ENCODE measurements at places on chromosomes 16 and 17. TPM values are rescaled to one million over a fixed set of nuclear protein-coding genes. Genes with fewer than 3 reads are reported as not detected.

TEX19 gene
- not detected for total RNA-seq

CLEC19A gene
- total RNA-seq, result not detected

KLHL10 gene
- 0.60 TPM for total RNA-seq

OR3A3 gene
- not detected for total RNA-seq

ERI2 gene
- total RNA-seq, result 15.3 TPM

RHBDL3 gene
- total RNA-seq, result 0.72 TPM

PGAP3 gene
- 20.7 TPM for total RNA-seq

ABCC12 gene
- total RNA-seq, result not detected

CD300H gene
- 20.0 TPM for total RNA-seq

Data from spleen (tissue), 13 donors.